ENCODE measurements at places on chromosomes 5 and 9.

DNA sequence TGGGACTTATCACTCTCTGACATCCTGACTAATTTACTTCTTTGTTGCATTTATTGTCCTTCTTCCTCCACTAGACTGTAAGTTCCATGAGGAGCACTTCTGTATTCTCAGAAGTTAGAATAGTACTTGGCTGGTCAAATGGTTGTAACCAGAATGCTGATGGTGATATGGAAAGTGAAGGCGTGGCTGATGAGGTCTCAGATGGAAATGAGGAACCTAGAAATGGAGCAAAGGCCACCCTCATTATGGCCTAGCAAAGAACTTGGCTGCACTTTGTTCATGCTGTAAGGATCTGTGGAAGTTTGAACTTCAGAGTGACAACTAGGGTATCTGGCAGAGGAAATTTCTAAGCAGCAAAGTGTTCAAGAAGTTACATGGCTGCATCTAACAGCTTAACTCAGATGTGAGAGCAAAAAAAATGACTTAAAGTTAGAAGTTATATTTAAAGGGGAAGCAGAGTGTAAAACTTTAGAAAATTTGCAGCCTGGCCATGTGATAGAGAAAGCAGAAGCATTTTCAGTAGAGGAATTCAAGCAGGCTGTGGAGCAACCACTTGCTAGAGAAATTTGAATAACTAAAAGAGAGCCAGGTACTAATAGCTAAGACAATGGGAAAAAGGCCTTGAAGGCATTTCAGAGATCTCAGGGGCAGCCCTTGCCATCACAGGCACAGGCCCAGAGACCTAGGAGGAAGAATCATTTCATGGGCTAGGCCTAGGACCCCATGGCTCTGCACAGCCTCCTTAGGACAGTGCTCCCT, 14.9 kb upstream of the SLC22A5 start:
- no peak for DNase-seq

- DNase-seq = no peak
Measured at GRCh38 chr9:107925749-107926297, 436.3 kb upstream of the KLF4 start.

GRCh38 chr5:143205386-143205785, 198.1 kb downstream of the NR3C1 start:
- DNase-seq = no peak

GRCh38 chr5:154784856-154785255, 29.7 kb downstream of the LARP1 start:
- no peak for DNase-seq

GRCh38 chr5:119336262-119336661, 19.6 kb upstream of the TNFAIP8 start:
- no peak for DNase-seq

DNA sequence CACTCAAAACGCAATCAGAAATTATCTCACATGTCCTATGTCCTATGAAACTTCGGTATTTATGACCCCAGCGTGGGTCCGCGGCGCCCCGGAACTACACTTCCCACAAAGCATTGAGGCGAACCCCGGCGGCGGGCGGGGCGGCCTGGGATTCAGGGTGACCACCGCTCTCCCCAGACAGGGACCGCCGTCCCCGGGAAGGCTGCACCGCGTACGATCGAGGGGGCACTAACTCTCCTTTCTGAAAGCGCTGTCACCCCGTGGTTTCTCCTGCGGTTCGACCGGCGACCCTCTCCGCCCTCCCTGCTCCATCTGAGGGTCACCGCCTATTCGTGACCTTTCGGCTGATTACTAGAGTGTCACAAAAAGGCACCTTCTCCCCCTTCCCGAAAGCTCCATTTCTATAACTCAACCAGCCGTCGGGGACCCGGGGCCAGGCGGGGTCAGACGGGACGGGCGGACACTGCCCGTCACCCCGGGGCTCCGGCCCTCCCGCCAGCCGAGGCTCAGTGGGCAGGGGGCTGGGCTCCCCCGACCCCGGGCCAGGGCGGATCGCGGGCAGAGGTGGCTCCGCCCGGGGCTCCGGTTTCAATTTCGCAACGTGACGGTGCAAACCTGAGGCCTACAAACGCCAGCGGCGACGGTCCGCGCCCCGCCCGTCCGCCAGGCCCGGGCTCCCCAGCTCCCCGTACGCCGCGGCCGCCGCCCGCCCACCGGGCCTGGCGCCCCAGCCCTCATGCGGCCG, 1.3 kb downstream of the ECPAS start:
- DNase-seq = peak; percentile 38

- DNase-seq = no peak
Measured at GRCh38 chr5:117473165-117473564, 898.5 kb upstream of the SEMA6A start.

DNA sequence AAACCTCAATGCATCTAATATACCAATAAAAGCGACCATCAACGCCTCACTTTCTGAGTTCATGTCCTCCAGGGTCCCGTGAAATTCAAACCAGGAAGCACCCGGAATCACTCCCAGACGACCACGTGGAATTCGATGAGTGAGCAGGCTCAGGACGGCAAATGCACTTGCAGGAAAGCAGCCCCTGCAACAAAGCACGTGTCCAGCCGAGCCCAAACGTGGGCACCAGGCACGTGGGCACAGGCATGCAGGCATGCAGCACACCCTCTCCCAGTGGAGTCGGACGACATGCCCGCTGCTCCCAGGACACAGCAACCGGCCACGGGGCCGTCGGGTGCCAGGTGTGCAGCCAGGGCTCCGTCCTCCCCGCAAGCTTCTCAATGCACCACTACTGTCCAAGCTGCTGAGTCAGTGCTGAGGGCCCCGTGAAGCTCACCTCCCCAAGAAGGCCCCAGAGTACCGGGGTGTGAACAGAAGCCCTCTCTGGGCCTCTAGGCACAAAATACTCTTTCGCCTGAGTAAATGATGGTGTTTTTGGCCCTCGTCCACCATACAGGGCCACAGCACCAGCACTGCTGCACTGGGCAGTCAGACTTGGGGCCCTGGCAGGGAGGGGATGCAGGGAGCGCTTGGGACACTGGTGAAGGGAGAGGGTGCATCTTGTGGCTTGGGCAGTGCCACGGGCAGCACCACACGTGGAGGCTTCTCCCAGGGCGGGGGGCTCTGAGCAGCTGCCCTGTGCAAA, 87.6 kb downstream of the VAV2 start:
- DNase-seq = no peak

GRCh38 chr9:133934482-133935232, 57.5 kb downstream of the VAV2 start:
- no peak for DNase-seq

DNA sequence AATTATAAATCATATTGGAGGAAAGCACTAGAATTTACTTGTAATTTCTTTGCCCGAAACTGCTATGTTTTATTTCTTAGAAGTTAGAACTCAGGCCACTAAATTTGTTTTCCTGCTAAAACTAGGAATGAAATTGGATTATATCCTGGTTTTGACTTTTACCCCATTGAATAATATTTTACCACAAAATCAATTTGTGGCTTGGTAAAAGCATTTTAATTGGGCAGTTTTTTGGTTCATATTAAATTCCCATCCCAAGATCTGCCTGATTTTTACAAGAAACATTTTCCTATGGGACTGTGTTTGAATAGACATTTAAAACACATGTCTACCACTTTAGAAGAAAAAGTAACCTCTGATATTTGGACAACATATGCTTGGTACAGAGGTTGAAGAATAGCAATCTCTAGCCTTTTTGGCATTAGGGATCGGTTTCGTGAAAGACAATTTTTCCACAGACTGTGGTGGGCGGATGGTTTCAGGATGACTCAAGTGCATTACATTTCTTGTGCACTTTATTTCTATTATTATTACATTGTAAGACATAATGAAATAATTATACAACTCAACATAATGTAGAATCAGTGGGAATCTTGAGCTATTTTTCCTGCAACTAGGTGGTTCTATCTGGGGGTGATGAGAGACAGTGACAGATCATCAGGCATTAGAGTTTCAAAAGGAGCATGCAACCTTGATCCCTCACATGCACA, 565.6 kb downstream of the PRR16 start:
- DNase-seq = no peak

DNA sequence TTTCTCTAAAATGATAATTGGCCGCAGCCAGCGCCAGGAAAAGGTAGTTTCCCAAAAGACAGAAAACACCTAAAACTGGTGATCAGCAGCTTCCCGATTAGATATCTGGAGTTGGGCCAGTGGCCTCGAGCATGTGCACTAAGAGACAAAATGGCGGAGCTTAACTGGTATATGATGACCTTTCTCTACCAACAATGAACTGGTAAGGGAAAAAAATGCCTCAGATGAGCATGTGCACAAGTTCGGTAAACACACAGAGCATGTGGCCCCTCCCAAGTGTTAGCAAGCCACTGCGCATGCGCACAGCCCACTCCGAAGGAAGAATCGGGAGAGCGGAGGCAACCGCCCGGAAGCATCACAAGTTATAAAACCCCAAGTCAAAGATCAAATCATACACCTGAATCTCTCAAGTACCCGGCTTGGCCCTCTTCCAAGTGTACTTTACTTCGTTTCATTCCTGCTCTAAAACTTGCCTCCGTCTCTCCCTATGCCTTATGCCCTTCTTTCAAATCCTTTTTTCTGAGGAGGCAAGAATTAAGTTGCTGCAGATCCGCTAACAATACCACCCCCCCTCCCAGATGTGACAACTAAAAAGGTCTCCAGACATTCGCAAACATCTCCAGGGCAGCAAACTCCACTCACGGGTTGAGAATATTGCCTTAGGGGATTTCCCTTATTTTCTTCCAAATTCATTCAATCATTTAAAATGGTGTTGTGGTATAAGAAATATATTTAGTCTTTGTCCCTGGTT, 15.0 kb upstream of the PTBP3 start:
- peak; percentile 75 for DNase-seq

DNA sequence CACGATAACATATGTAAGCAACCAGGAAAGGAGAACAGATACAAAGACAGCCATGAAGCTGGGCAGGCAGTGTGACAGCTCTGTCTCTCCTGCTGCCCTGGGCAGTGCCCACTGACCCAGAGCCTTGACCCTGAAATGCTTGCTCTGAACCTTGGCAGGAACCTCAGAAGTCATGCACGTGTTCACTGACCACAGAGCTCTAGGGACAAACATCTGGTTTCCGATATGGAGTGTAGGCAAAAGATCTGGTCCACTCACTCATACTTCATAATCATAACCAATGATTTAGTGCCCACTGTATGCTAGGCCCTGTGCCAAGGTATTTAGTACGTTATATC, 102.6 kb downstream of the FSTL4 start:
- no peak for DNase-seq

DNA sequence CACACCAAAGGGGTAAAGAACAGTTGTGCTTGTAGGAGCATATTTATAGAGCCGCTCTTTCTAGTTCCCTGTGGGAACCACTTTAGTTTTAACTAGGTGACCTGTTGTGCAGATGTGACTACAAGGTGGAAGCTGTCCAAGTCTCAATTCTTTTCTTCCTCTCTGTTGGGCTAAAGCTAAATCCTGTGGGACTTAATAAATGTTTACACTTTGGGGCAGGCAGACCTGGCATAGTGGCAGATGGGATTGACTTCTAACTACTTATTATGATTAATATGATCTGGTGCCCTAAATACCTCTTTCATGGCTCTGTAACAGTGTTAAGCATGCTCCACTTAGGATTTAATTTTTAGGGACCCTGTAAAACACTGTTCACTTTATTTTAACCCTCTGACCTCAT, 265.3 kb downstream of the KCTD16 start:
- no peak for DNase-seq

GRCh38 chr5:95178046-95178651, 106.7 kb downstream of the MCTP1 start:
- DNase-seq = no peak

DNA sequence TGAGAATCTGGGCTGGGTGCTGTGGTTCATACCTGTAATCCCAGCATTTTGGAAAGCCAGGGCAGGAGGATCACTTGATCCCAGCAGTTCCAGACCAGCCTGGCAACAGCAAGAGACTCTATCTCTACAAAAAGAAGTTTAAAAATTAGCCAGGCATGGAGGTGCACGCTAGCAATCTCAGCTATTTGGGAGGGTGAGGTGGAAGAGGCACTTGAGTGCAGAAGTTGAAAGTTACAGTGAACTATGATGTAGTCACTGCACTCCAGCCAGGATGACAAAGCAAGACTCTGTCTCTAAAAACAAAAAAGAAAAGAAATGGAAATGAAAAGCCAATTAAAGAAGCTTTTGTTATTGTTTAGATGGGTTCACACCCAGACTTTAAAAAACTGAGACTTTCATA, 131.6 kb upstream of the RASA1 start:
- no peak for DNase-seq

GRCh38 chr9:136803551-136804508, 3.9 kb upstream of the RABL6 start:
- no peak for DNase-seq

- no peak for DNase-seq
Measured at GRCh38 chr9:70195456-70195855, 63.3 kb upstream of the SMC5 start.

DNA sequence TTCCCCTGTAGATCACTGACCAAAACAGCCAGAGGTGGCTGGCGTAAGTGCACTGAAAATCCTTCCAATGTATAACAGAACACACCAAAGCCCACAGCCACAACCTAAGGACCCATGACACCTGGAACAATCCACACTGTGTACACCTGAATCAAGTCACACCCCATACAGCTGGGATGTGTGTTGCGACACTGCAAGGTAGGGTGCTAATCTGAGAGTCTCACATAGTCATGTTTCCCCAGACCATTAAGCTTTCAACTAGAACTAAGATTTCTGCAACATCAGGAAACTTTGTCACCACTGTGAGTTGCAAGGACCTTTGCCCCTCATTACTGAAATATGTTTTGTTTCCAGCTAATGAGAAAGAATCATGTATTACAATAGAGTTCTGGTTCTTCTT, 59.4 kb downstream of the MED27 start:
- no peak for DNase-seq

GRCh38 chr5:113194125-113194524, 217.5 kb downstream of the DCP2 start:
- DNase-seq = no peak

GRCh38 chr5:149550268-149550583, 1.0 kb downstream of the CSNK1A1 start:
- DNase-seq = no peak

DNA sequence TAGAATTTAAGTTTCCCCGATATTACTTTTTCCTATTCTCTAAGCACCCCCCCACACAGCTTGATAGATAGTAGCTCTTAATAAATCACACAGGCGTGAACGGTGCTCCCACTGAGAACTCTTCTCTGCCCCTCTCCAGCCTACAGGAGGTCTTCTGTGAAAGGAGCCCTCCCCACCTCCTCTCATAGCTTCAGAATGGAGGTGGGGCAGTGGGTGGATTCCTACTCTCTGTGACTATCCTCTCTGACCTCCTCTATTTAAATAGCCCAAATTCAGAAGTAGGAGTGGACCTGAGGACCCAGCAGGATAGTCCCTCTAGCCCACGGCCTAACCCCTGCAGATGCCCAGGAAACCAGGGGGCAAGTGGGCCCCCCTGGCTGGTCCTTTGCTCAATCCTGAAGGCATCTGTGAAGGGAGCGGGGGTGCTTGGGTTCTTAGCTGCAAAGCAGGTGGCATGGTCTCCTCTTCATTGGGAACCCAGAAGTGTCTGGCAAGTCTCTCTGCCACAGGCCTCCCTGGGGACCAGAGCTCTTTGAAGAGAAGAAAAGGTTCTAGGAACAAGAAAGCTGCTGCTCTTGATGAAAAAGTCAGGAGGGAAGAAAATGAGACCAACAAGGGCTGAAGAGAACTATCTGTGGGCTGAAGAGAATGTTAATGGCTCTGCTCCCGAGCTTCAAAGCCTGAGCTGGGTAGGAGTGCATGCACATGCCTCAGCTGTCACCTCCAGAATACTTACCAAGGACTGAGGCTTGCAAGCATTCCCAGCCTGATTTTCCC, 21.1 kb upstream of the HSPA9 start:
- no peak for DNase-seq
